ENCODE measurements at places on chromosomes 12 and 14.

- no peak for DNase-seq
Measured at GRCh38 chr14:91360490-91361232, 57.0 kb downstream of the CCDC88C start.

GRCh38 chr12:74393272-74393671 is 144.4 kb upstream of the ATXN7L3B start:
- DNase-seq = no peak

DNA sequence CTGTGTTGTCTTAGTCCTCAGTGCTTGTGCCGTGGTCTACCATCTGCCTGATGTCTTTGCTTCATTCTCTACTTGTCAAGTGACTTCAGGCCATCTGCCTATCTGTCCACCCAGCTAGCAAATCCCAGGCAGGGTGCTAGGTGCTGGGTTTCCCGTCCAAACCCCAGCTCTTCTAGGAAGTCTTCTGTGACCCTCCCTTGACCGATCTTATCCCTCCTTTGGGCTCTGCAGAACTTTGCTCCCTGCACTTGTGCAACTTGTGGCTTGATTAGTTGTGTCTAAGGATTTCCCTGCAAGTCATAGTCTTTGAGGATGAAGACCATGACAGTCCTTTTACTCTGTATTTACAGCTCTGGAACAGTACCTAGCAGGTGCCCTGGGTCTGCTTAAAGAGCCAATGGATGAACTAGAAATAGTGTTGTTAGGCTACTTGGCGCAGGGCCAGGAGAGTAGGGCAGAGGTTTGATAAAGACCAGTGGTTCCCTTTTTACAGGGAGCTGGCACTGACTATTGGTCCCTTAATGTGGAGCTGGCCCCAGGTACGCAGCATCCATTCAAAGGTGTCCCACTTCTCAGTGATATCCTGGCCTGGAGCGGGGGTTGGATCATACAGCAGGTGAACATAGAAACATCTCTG is 60.1 kb downstream of the ADCK1 start:
- DNase-seq = no peak

- DNase-seq = no peak
Measured at GRCh38 chr12:93200291-93200917, 177.3 kb upstream of the NUDT4 start.

GRCh38 chr12:89707703-89708564 is 704 bp downstream of the ATP2B1 start:
- peak; percentile 16 for DNase-seq

DNA sequence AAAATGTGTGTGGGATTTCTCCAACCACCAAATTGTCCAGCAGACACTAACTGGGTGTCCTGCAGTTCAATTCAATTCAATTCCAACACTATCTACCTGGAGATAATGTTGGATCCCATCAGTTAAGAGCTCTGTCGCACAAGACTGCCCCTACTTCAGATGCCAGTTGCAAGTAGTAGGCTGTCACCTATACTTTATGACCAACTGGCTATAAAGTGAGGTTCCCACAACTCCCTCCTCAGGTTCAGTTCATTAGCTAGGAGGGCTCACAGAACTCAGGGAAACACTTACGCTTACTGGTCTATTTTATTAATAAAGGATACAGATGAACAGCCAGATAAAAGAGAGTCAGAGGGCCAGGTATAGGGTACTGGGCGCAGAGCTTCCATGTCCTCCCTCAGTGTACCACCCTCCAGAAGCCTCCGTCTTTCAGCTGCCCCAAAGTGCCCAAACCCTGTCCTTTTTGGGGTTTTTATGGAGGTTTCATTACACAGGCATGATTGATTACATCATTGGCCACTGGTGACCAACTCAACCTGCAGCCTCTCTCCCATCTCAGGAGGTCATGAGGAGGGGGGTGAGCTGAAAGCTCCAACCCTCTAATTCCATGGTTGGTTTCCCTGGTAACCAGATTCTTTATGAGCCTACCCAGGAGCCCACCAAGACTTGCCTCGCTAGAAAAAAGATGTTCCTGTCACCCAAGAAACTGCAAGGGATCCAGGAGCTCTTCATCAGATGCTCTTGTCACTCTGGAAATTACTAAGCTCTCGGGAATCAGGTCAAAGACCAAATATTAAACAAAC is 7.5 kb upstream of the SERPINA5 start:
- DNase-seq = no peak

- no peak for DNase-seq
Measured at GRCh38 chr12:56208006-56208405, 13.7 kb downstream of the RNF41 start.

- no peak for DNase-seq
Measured at GRCh38 chr14:57687416-57687815, 178.5 kb downstream of the SLC35F4 start.

- DNase-seq = no peak
Measured at GRCh38 chr12:99005601-99006000, 360.5 kb downstream of the APAF1 start.

- no peak for DNase-seq
Measured at GRCh38 chr14:97788364-97788763, 991.2 kb downstream of the VRK1 start.

- DNase-seq = no peak
Measured at GRCh38 chr12:52614381-52615207, 3.8 kb downstream of the KRT73 start.

GRCh38 chr12:64943686-64944085 is 119.2 kb downstream of the TBC1D30 start:
- DNase-seq = no peak

DNA sequence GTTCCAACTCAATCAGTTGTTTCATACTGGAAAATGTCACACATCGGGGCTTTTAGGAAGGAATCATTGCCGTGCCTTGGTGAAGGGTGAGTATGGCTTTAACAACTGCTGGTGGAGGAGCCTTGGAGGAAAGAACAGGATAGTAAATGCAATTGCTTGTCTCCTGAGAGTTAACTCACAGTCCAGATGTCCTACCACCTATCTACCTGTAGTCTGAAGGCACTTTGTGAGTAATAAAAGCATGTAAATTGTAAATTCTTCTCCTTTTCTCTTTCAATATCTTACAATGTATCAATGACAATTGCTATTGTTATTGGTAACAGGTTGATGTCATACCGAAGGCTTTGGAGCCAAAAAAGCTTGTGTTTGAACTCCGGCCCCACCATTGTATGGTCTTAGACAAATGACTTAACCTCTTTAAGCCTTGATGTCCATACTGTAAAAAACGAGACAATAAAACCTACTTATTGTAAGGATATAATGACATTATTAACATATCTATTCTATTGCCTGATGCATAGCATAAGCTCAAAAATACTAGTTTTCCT is 397.4 kb downstream of the ADAMTS20 start:
- no peak for DNase-seq

- DNase-seq = no peak
Measured at GRCh38 chr14:90534091-90534837, 137.4 kb downstream of the CALM1 start.

GRCh38 chr12:120230326-120230973 is 29.5 kb upstream of the RPLP0 start:
- DNase-seq = no peak

GRCh38 chr12:110760204-110760609 is 17.5 kb upstream of the PPP1CC start:
- no peak for DNase-seq

- no peak for DNase-seq
Measured at GRCh38 chr12:120453977-120454376, 7.7 kb downstream of the GATC start.

GRCh38 chr14:90419200-90419599 is 22.4 kb downstream of the CALM1 start:
- DNase-seq = no peak

GRCh38 chr14:100015251-100015655 is 50.0 kb upstream of the EVL start:
- DNase-seq = no peak

DNA sequence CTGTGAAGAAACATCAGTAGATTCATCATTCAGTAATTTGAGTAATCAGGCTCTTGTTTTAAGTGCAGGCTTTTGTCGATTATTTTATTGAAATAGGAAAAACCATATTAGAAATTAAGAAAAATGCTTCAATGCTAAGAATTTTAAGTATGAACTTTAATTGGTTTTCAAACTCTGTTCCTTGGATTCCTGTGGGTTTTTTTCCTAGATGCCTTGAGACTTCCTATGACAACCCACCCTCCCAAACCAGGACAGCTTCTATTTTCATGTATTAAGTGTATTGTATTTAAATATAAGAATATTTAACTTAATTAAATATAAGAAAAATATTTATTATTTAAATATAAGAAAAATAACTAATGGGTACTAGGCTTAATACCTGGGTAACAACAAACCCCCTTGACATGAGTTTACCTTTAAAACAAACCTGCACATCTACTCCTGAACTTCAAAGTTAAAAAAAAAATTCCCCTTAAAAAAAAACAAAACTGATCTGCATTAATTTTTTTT is 3.0 kb downstream of the ARHGAP5 start:
- DNase-seq = no peak

DNA sequence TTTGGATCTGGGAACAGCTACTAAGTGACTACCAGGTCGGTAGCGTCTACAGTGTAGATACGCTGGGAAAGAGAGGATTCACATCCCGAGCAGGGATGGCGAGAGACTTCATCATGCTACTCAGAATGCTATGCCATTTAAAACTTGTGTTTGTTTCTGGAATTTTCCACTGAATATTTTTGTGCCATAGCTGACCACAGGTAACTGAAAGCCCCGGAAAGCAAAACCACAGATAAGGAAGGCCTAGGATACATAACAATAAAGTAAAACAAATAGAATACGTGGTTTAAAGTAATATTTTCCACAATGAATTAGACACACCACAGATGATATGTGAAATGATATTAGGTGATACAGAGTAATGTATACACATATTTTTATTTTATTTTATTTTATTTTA is 7.9 kb upstream of the HCAR1 start:
- no peak for DNase-seq

GRCh38 chr12:111444314-111444924 is 38.7 kb downstream of the SH2B3 start:
- DNase-seq = no peak

GRCh38 chr12:122028165-122028904 is 6.7 kb downstream of the BCL7A start:
- DNase-seq = no peak

DNA sequence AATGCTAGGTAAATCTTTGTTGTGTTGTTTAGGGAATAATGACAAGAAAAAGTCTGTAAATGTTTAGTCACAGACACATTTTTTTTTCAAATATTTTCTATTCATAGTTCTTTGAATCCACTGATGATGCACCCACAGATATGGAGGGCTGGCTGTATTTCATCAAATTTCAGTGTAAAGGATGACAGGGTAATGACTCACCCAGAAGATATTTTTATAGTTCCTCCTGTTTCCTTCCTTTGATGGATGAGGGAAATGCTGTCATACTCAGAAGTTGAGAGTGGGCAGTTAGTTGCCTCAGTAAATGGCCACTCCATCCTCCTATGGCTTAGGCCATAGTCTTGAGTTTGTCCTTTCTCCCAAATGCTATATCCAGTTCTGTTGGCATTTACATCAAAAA is 76.9 kb upstream of the REP15 start:
- DNase-seq = no peak

DNA sequence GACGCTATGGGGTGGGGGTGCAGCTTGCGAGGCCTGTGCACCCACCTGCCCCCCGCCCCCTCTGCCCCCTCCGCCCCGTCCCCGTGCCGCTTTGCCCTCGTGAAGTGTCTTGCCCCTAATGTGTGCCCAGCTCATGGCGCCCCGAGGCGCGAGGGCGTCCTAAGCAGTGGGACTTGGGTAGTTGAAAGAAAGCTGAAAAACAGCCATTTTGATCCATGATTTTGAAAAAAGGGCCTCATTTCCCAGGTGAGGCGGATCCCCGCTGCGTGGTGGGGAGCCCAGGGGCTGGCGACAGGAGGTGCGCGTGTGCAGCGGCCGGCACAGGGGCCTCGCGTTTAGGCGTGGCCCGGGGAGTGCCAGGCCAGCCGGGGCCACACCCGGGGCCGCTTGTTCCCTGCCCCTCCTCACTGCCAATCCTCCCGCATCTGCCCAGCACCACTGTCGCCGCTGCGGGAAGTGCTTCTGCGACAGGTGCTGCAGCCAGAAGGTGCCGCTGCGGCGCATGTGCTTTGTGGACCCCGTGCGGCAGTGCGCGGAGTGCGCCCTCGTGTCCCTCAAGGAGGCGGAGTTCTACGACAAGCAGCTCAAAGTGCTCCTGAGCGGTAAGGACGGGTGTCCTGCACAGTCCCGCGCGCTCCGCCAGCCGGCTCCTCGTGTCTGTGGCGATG is 11.8 kb downstream of the ZFYVE21 start:
- DNase-seq = no peak

All from activated T-helper 1 cell treated with anti-CD3 and anti-CD28 coated beads, Interleukin-2, amount 50 U/mL, for 16 hours (primary cell).